Activated gamma-delta T cell treated with Interleukin-2 at 50 U/mL for 16 hours (primary cell): ENCODE measurements at places on chromosomes 16 and 17.

GRCh38 chr16:73426433-73427160 lies 378.7 kb upstream of the ZFHX3 start:
- no peak for DNase-seq

GRCh38 chr16:35690413-35690812 lies 2231.0 kb downstream of the TP53TG3F start:
- no peak for DNase-seq

DNA sequence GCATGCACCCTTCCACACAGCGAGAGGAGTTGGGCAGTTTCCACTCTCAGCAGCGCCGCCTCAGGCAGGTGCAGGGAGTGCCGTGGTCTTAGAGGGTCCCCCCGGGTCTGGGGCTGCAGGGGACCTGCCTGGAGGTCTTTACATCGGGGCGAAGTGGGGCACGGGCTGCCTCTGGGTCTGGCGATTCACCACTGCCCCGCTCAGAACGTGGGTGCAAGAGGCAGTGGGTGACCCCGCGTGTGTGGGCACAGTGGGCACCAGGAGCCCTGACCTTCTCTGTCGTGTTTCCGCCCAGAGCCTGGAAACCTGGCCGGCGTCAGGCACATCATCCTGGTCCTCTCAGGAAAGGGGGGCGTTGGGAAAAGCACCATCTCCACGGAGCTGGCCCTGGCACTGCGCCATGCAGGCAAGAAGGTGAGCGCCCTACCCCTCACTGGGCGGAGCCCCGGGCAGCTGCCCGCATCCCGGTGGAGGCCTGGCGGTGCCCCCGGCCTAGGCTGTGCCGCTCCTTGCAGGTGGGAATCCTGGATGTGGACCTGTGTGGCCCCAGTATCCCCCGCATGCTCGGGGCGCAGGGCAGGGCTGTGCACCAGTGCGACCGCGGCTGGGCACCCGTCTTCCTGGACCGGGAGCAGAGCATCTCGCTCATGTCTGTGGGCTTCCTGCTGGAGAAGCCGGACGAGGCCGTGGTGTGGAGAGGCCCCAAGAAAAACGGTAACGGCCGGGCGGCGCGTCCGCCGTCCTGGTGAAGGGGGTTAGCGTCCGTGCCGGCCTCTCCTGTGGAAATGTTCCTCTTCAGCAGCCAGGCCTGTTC lies 3.7 kb downstream of the NUBP2 start:
- peak; percentile 3 for DNase-seq

DNA sequence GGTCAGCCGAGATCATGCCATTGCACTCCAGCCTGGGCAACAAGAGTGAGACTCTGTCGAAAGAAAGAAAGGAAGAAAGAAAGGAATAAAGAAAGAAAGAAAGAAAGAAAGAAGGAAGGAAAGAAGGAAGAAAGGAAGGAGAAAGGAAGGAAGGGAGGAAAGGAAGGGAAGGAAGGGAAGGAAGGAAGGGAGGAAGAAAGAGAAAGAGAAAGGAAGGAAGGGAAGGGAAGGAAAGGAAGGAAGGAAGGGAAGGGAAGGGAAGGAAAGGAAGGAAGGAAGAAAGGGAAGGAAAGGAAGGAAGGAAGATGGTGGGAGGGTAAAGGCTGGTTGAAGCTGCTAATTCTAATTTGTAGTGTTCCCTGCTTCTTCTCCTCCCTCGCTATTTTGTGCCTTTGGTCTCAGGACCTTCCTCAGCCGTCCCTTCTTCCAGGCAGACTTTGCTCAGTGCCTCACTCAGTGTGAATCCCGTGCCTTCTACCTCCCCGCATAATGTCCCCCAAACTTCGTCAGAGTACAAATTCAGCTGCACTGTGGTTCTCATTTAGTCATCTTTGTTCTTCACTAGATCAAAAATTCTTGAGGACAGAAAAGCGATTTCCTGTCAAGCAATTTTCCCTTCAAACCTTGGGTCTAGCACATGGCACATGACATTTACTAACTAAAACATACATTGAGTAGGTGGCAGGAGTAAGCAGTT lies 31.1 kb upstream of the PAFAH1B1 start:
- DNase-seq: no peak

- no peak for DNase-seq
Measured at GRCh38 chr16:87284183-87284582, 33.0 kb downstream of the C16orf95 start.

- DNase-seq: no peak
Measured at GRCh38 chr17:32276171-32276601, 10.6 kb downstream of the RHBDL3 start.
